SK-MEL-5 (cell line): ENCODE measurements at places on chromosomes 12 and 14. TPM values are rescaled to one million over a fixed set of nuclear protein-coding genes. Genes with fewer than 3 reads are reported as not detected.

The LRR1 gene
- total RNA-seq = 21.3 and 23.3 TPM in 2 replicates

DNA sequence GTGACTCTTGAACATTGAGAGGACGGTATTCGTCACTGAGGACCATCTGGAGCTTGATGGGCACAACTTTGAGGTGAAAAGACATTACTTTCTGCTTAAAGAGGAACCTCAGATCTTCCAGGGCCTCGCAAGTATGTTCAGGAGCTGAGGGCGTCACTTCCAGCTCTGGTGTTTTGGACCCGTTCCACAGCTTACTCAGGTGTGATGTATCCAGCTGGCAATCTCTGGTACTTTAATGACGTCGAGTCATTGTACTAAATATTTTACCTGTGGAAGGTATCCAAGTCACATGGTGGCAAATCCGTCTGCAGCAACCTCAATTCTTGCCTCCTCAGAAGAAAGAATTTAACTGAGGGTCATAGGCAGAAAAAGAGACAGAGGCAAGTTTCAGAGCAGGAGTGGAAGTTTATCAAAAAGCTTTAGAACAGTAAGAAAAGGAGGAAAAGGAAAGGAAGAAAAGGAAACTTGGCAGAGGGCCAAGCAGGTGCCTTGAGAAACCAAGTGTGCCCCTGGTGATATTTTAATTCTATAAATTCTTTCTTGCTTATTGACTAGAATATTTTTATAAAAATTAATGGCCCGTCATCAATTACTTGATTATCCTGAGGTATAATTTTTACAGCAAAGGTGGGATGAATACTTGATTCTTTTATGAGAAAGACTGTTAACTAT, 250.6 kb downstream of the AEBP2 start:
- no peak for DNase-seq

- no peak for DNase-seq
Measured at GRCh38 chr12:2934371-2934770, 24.8 kb upstream of the TEAD4 start.

The KRT77 gene
- total RNA-seq = not detected in 2 replicates

GRCh38 chr12:95390192-95390591, 83.8 kb upstream of the METAP2 start:
- DNase-seq = no peak

DNA sequence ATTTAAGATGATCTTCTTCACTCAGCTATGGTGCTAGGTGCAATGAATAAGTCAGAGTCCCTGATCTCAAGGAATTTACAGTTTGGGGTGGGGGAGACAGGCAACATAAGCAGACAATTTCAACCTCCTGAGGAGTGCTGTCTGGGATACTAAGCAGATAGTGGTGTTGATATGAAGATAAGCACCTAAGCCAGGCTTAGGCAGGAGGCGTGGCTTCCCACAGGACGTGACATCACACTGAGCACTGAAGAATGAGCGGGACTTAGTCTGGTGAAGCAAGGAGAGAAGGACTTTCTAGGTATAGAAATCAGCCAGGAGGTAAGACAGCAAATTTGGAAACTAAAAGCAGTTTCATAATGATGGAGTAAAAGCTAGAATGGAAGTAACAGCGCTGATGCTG, 6.8 kb downstream of the PRPH start:
- DNase-seq = no peak

The CINP gene
- 127 and 133 TPM in 2 replicates for total RNA-seq

The SLC17A8 gene
- total RNA-seq = 0.11 TPM in 1 of 2 replicates, not detected in the other

GRCh38 chr14:86513564-86513963, 983.6 kb downstream of the FLRT2 start:
- DNase-seq = no peak

The IFNG gene
- not detected in 2 replicates for total RNA-seq

DNA sequence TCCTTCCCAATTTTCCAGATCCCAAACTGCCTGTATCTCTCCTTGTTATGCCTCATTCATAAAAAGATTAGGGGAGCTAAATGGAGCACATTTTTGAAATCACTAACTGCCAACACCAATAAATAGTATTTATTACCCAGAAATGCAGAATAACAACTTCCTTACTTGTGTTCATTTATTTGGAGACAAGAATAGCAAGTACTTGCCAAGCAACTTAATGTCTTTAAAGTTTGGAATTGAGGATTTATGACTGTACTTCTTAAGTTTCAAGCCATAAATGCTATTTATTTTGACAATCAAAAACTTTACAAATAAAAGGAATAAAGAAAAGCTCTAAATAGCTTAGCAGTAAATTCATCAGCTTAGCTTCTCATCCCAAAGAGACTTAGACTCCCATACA, 626.1 kb upstream of the NOVA1 start:
- DNase-seq = no peak

- no peak for DNase-seq
Measured at GRCh38 chr12:68119250-68119649, 40.3 kb downstream of the IFNG start.

GRCh38 chr14:73909681-73910080, 23.0 kb downstream of the ZNF410 start:
- no peak for DNase-seq

The SPIC gene
- not detected in 2 replicates for total RNA-seq

The NXPH4 gene
- 5.1 and 5.4 TPM in 2 replicates for total RNA-seq

The PRIMA1 gene
- total RNA-seq = 0.95 and 1.0 TPM in 2 replicates

The STXBP6 gene
- 34.3 and 37.4 TPM in 2 replicates for total RNA-seq

DNA sequence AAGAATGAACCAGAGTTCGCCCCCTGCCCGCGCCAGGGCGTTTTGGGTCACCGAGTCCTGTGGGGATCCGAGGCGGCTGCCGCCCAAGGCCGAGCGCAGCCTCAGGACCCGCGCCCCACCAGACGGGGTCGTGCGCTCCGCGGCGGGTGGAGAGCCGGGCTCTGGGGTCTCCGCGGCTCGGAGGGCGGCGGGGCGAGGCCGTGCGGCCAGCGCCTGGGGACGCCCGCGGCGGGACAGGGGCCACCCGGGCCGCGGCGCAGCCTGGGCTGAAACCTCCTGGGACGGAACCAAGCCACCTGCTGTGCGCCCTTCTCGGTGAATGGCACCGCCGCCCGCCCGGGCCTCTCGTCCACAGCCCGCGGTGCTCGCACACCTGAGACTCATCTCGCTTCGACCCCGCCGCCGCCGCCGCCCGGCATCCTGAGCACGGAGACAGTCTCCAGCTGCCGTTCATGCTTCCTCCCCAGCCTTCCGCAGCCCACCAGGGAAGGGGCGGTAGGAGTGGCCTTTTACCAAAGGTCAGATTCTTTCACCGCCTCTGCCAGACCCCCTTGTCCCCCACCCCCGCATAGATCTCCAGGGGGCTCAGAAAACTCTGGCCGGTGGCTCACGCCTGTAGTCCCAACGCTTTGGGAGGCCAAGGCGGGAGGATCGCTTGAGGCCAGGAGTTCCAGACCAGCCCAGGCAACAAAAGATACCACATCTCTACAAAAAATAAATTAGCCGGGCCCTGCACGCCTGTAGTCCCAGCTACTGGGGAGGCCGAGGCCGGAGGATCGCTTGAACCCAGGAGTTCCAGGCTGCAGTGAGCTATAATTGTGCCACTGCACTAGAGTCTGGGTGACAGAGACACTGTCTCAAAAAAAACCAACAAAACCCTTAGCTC, 901 bp downstream of the B3GNT4 start:
- DNase-seq = no peak

GRCh38 chr12:143964-144649, 69.8 kb downstream of the SLC6A12 start:
- no peak for DNase-seq

The RTL1 gene
- not detected in 2 replicates for total RNA-seq

The CCDC88C gene
- 4.6 and 6.4 TPM in 2 replicates for total RNA-seq

The BDKRB1 gene
- total RNA-seq = 0.53 TPM in 1 of 2 replicates, not detected in the other

The ANKRD33 gene
- not detected in 2 replicates for total RNA-seq

The CLEC1A gene
- total RNA-seq = not detected in 2 replicates

The CLEC9A gene
- total RNA-seq = not detected in 2 replicates

DNA sequence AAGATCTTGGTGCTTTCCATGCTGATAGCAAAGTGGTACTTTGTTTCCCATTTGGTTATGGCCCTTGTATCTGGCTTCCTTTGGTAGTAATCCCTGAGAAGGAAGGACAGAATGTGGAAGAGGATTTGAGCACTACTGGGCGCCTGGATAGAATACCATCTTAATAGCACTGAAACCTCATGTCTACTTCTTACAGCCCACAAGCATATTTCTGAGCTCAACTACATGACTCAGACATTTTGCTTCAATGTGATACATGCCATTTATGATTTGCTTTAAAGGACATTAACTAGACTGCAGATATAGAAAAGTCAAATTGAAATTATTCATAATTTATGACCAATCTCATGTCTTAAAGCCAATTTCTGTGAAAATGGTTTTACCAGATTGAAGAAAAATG, 80.4 kb downstream of the LIN7A start:
- DNase-seq = no peak

DNA sequence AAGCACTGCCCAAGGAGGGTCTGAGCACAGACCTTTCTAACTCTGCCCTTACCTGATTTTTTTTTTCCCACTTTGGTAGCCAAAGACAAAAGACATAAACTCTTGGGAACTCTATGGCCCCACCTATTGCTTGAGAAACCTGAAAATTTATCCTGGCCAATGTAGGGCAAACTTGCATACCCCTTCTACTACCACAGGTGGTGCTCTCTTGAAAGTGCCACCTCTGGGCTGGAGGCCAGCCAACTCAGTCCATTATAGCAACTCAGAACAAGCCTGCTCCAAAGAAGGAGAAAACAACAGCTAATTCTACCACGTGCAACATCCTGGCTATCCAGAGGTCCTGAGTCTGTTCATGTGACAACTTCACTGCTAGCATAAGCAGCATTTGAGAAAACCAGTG, 55.7 kb upstream of the ABCD2 start:
- no peak for DNase-seq

DNA sequence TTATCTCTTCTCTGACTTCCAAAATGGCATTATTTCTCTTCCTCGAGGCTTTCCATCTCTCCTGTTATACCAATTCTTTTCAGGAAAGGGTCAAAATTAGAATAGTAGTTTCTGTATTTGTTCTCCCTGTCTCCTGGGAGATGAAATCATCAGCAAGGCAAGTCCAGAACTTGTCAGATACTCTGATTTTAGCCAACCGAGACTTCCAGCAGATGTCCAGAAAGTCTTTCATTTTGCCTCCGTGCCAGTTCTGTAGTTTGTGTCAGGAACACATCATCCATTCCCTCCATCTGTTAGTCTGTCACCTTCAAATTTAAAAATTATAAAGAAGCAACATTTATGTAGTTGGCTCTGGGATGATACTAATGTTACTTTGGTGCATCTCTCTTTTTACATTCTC, 275.7 kb downstream of the CCDC59 start:
- no peak for DNase-seq

The TAS2R42 gene
- total RNA-seq = not detected in 2 replicates

- no peak for DNase-seq
Measured at GRCh38 chr12:67471810-67472209, 176.7 kb upstream of the DYRK2 start.

GRCh38 chr12:121190523-121191031, 19.4 kb upstream of the P2RX4 start:
- DNase-seq = peak; percentile 40

The GPX2 gene
- not detected in 2 replicates for total RNA-seq

- DNase-seq = no peak
Measured at GRCh38 chr12:92857818-92858217, 71.3 kb downstream of the EEA1 start.

DNA sequence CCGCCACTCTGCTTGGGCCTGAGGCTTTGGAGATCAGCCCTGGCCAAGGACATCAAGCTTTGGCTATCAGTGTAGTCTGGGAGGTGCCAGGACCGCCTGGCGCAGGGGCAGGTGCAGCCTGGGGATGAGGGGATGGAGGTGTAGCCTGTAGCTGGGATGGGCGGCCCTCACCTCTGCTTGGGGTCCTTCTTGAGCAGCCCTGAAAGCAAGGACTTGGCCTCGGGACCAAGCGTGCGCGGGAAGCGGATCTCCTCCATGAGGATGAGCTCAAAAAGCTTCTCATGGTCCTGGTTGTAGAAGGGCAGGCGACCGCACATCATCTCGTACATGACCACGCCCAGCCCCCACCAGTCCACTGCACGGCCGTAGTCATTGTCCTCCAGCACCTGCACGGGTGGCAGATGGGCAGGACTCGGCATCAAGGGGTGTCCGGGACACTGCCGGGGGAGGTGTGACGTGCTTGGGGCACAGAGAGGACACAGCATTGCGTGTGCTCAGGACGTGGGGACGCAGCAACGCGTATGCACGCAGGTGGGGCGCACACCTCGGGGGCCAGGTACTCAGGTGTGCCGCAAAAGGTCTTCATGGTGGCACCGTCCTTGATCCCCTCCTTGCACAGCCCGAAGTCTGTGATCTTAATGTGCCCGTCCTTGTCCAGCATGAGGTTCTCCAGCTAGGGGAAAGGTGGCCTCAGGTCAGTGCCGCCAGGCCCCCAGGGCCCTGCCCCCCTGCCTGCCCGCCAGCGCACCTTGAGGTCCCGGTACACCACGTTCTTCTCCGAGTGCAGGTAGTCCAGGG, 20.0 kb downstream of the SIVA1 start:
- DNase-seq = no peak

The TMEM229B gene
- 59.2 and 62.3 TPM in 2 replicates for total RNA-seq

- no peak for DNase-seq
Measured at GRCh38 chr14:34224221-34224620, 237.8 kb downstream of the SPTSSA start.

DNA sequence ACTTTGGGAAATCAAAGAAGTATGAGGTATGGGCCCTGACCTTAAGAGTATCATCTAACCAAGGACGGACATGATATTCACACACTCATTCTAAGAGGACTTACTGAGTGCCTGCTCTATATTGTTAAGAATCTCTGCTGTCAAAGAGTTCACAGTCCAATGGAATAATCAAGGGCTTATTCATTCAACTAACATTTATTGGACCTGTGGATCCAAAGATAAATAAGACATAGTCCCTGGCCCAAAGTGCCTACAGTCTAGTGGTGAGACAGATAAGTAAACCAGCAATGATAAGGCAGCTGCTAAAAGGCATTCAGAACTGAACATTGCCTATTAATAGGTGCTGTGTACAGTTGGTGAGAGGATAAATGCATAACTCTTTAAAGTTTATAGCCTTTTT, 11.0 kb downstream of the WDR20 start:
- no peak for DNase-seq

The NTN4 gene
- 0.58 TPM in 1 of 2 replicates, not detected in the other for total RNA-seq

GRCh38 chr12:52236386-52237050, 3.5 kb downstream of the KRT7 start:
- DNase-seq = no peak

DNA sequence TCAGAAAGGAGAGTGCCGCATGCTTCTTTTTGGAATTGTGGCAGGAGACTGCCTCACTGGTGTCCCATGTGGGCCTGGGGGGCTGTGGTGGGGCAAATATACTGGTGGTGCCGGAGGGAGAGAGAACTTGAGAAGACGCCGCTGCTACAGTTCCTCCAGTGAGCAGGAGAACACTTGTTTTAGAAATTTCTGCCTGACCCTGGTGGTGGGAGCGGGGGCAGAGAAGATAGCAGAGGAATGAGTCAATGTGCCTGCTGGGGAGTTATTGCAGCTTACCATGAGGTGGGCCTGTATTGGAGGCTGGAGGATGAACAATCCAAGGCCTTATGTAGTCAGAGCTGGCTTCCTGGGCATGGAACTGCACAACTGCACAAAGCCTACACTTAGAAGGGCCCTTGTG, 211.8 kb downstream of the SNAPC1 start:
- DNase-seq = no peak

The KRT7 gene
- not detected in 2 replicates for total RNA-seq

- DNase-seq = no peak
Measured at GRCh38 chr12:108446766-108447165, 68.3 kb upstream of the FICD start.
